HFFc6 (cell line): ENCODE measurements at places on chromosomes 7 and 10. TPM values are rescaled to one million over a fixed set of nuclear protein-coding genes. Genes with fewer than 3 reads are reported as not detected.
A peak's percentile ranks its signal among the peaks of the same experiment; 100 is the strongest.

- H3K4me3 ChIP-seq, result no peak overlapping the region
- no peak for DNase-seq
- H3K27ac ChIP-seq, result no peak overlapping the region
- no peaks in the 10 kb centered on the region for H3K4me1 ChIP-seq
- no peaks in the 10 kb centered on the region for H3K36me3 ChIP-seq
Observed at GRCh38 chr7:25831831-25832411, 320.1 kb upstream of the NFE2L3 start.

DNA sequence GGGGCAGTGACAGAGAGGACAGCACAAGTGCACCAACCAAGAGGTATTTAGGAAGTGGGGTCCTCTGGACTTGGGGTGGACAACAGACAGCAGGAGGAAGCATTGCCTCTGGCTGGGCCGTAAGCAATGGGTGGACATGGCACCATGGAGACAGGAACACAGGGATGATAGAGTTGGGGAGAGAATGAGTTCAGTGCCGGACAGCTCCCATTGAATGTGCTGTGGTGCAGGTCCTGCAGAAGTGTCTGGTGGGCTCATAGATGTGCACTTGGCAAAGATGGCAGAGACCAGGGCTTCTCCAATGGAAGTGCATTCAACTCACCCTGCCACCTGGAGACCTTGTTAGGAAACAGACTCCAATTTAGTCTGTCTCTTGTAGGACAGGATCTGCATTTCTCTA lies 341.5 kb upstream of the ZMIZ1 start:
- no peaks in the 10 kb centered on the region for H3K36me3 ChIP-seq
- H3K4me3 ChIP-seq, result no peak overlapping the region
- no peaks in the 10 kb centered on the region for H3K4me1 ChIP-seq
- no peak overlapping the region for H3K27ac ChIP-seq

GRCh38 chr7:69739190-69739589 lies 140.9 kb downstream of the AUTS2 start:
- no peak for DNase-seq
- no peaks in the 10 kb centered on the region for H3K4me1 ChIP-seq
- H3K27me3 ChIP-seq, result no peaks in the 10 kb centered on the region
- H3K4me3 ChIP-seq, result no peak overlapping the region
- H3K27ac ChIP-seq, result no peak overlapping the region
- no peaks in the 10 kb centered on the region for H3K36me3 ChIP-seq

GRCh38 chr7:91614431-91614830 lies 266.1 kb downstream of the MTERF1 start:
- no peak for DNase-seq
- H3K36me3 ChIP-seq, result no peaks in the 10 kb centered on the region
- H3K4me3 ChIP-seq, result no peak overlapping the region
- peaks cover 9% of the 10 kb centered on the region for H3K27me3 ChIP-seq
- H3K4me1 ChIP-seq, result no peaks in the 10 kb centered on the region
- H3K27ac ChIP-seq, result no peak overlapping the region

- H3K27me3 ChIP-seq, result peaks cover 1% of the 10 kb centered on the region
- DNase-seq, result no peak
- no peak overlapping the region for H3K4me3 ChIP-seq
Observed at GRCh38 chr7:106566672-106567071, 94.3 kb downstream of the CCDC71L start.

DNA sequence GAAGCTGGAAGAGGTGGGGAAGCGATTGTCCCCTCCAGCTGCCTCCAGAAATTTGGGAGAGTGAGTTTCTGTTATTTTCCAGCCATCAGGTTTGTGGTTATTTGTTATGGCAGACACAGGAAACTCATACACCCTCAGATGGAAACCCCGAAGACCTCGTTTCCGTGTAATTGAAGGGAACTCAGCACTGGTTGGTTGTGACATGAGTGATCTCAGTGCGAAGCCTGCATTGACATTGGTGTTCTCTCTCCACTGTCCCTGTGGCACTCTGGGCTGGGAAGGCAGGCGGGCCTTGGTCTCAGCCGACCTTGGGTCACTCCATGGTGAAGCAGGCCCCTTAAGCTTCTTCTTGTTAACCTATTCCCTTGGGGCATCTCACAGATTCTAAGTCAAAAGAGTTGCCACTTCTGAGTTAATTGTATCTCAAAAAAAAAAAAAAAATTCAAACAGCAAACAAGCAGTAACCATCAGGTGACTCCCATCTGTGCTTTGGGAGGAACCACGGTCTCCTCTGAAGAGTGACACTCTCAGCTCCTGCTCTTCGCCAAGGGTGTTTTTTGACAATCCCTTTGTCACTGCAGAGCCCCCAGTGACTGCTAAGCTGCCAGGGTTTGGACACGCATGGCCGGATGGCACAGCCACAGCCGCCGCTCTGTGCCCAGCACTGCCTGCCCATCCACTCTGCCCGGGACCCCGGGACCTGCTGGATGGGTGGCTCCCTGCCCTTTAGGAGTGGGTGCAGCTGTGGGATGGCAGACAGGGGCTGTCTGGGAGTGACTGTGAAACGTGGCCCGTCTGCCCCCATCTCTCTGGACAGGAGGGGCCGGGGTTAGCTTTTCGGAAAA lies 233.6 kb downstream of the PRPF18 start:
- peaks cover 50% of the 10 kb centered on the region for H3K4me1 ChIP-seq
- 0 out of 2 replicates have a peak overlapping the region, but pooled peaks have one; percentile 20 for H3K27ac ChIP-seq
- peaks cover 3% of the 10 kb centered on the region for H3K27me3 ChIP-seq

- peak overlapping the region; percentile 84 for H3K27ac ChIP-seq
- DNase-seq, result no peak
- peaks cover 60% of the 10 kb centered on the region for H3K4me1 ChIP-seq
- H3K36me3 ChIP-seq, result peaks cover 4% of the 10 kb centered on the region; the same call in 1 of the 2 replicates
Observed at GRCh38 chr7:148701414-148701813, 2.7 kb downstream of the CUL1 start.

DNA sequence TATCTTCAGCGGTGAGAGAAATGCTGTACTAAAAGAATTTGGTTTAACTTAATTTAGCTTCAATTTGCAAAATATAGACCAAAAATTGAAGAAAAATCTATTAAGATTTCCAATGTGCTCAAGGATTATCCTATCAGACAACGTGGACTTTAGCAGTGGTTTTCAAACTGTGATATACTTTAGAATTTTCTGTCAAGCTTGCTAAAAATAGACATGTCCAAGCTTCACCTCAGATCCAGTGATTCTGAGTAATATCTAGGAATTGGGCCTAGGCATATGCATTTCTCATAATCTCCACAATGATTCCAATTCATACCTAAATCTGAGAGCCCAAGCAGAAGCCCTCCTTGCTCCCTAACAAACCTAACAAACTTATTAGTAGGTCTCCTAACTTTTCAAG lies 3.4 kb downstream of the WASL start:
- H3K27ac ChIP-seq, result no peak overlapping the region
- peaks cover 14% of the 10 kb centered on the region for H3K36me3 ChIP-seq
- DNase-seq, result no peak
- H3K27me3 ChIP-seq, result no peaks in the 10 kb centered on the region; the same call in none of the 2 replicates

The LIPF gene
- not detected in 3 replicates for total RNA-seq

DNA sequence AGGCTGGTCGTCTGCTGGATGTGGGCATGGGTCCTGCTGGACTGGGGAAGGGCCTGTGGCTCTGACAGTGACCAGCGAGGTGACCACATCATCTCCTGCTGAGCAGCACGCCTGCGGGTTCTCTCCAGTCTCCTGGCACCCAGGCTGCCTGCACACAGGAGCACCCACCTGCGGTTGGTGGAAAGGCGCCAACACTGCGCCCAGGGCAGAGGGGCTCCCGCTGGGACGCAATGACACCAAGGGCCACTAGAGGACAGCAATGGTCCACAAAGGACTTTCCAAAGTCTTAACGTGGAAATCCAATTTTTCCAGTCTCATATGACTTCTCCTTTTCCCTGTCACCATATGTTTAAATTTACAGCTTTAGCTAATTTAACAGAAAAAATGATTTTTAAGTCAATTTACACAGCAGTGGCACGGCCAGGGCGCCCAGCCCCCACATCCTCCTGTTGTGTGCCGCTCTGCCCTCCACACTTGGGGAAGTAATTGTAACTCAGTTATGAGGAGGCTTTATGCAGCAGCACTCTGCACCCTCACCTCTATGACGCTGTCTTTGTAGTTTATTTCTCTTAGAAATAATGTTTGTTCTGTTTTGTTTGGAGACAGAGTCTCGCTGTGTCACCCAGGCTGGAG lies 38.1 kb downstream of the CFAP46 start:
- no peaks in the 10 kb centered on the region for H3K36me3 ChIP-seq
- peaks cover 12% of the 10 kb centered on the region for H3K27me3 ChIP-seq
- no peaks in the 10 kb centered on the region for H3K4me1 ChIP-seq
- no peak overlapping the region for H3K4me3 ChIP-seq

- no peak overlapping the region for H3K27ac ChIP-seq
- DNase-seq, result no peak
- H3K4me1 ChIP-seq, result no peaks in the 10 kb centered on the region
- 0 out of 2 replicates have a peak, but pooled peaks cover 4% of the 10 kb centered on the region for H3K36me3 ChIP-seq
Observed at GRCh38 chr7:122970740-122971725, 24.5 kb downstream of the TAS2R16 start.

- no peaks in the 10 kb centered on the region; the same call in 1 of the 2 replicates for H3K27me3 ChIP-seq
- H3K4me3 ChIP-seq, result no peak overlapping the region; the same call in 1 of the 2 replicates
Observed at GRCh38 chr10:1420661-1421362, 316.5 kb downstream of the ADARB2 start.

- peak overlapping the region; percentile 70 for H3K4me3 ChIP-seq
- H3K27ac ChIP-seq, result peak overlapping the region; percentile 55; the same call in 1 of the 2 replicates
- peaks cover 2% of the 10 kb centered on the region; the same call in 1 of the 2 replicates for H3K27me3 ChIP-seq
- no peak for DNase-seq
- H3K4me1 ChIP-seq, result peaks cover 31% of the 10 kb centered on the region
- peaks cover 50% of the 10 kb centered on the region for H3K36me3 ChIP-seq
Observed at GRCh38 chr10:119131512-119132240, 27.8 kb downstream of the DENND10 start.

The GHRHR gene
- not detected in 3 replicates for total RNA-seq

DNA sequence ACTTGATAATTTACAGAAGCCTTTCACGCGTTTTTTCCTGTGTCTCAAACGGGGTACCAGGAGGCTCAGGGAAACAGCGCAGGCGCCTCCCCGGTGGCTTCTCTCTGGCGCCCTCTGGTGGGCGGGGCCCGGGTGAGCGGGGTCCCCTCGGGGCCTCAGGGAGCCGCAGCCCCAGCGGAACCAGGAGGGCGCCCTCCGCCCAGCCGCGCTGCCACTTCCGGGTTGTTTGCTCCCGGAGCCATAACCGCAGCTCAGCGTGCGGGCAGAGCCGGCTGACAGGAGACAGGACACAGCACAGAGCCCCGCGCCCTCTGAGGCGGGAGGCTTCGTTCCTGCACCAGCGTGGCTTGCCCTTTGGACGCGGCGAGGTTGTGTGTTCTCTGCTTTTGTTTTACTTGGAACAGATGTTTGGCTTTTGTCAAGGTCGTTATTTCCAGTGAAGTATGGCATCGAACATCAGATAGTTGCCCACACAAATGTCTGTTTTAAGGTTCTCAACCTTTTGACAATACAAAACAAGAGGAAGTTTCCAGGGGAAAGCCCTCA lies 6.9 kb upstream of the CYP2E1 start:
- peaks cover 6% of the 10 kb centered on the region; the same call in 1 of the 2 replicates for H3K36me3 ChIP-seq
- H3K27me3 ChIP-seq, result peaks cover 5% of the 10 kb centered on the region; the same call in 1 of the 2 replicates
- no peak overlapping the region for H3K27ac ChIP-seq
- H3K4me3 ChIP-seq, result peak overlapping the region; percentile 73
- no peaks in the 10 kb centered on the region; the same call in 1 of the 2 replicates for H3K4me1 ChIP-seq

The TEX47 gene
- total RNA-seq, result not detected in 3 replicates

The SHLD2 gene
- total RNA-seq, result 16.7 to 22.1 TPM (median 19.6 TPM) in 3 replicates

DNA sequence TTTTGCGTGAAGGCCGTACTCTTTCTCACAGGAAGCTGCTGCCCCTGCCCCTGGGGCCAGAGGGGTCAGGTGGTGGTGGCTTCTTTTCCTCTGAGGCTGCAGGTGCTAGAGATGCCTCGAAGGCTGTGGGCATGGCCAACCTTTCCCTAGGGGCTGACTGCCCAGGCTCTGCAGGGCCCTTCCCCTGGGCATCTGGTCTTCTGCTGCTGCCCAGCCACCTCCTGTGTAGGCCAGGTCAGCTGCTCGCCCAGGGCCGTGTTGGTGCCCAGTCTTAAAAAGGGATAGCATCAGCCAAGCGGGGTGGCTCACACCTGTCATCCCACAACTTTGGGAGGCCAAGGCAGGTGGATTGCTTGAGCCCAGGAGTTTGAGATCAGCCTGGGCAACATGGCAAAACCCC lies 114.3 kb downstream of the FAM53B start:
- no peak overlapping the region for H3K27ac ChIP-seq
- no peaks in the 10 kb centered on the region for H3K27me3 ChIP-seq
- DNase-seq, result no peak
- H3K4me1 ChIP-seq, result no peaks in the 10 kb centered on the region
- H3K36me3 ChIP-seq, result no peaks in the 10 kb centered on the region

The GATA3 gene
- 0.09 to 0.18 TPM (median 0.11 TPM) in 3 replicates for total RNA-seq

- DNase-seq, result no peak
- no peak overlapping the region for H3K27ac ChIP-seq
- H3K4me3 ChIP-seq, result no peak overlapping the region
- no peaks in the 10 kb centered on the region for H3K4me1 ChIP-seq
Observed at GRCh38 chr10:127997271-127997670, 90.4 kb downstream of the PTPRE start.

DNA sequence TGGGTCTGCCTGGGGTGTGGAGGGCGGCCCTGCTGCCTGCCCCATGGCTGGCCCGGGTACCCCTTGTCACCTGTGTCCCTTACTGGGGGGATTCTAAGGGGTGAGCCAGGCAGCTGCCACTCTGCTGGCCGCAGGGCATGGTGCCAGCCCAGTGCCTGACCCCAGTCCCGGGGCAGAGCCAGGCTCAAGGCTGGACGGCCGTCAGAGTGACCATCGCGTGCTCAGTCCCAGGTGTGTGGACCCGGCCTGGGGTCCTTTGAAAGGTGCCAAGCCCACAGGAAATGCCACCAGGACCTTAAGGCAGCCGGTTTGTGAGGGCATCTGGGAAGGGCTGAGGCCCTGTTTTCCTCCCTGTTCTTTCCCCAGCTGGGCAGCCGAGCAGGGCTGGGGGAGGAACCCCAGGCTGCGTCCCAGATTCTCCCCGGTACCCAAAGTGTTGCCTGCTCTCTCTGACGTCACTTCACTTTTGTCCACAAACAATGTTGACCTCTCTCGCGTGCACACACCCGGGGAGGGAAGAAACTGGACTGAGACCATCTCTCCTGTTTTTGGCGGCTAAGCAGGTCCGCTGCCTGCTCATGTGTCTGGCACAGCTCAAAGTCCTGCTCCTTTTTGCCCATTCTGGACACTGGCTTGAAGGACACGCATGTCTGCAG lies 37.6 kb downstream of the PAPOLB start:
- H3K36me3 ChIP-seq, result no peaks in the 10 kb centered on the region
- H3K27ac ChIP-seq, result no peak overlapping the region
- peaks cover 13% of the 10 kb centered on the region for H3K27me3 ChIP-seq
- no peak for DNase-seq
- H3K4me3 ChIP-seq, result no peak overlapping the region

DNA sequence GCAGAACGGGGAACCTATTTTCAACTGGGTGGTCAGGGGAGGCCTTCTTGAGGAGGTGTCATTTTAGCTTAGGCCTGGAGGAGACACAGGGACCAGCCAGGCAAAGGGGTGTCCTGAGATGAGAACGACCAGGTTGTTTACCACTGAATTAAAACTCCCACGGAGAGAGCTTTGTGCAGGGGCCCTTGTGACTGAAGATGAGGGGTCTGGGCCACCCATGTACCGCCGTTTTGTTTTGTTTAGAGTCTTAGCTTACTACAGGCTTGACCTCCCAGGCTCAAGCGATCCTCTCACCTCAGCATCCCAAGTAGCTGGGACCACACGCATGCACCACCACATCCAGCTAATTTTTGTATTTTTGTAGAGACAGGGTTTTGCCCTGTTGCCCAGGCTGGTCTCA lies 80.4 kb downstream of the FAM171A1 start:
- DNase-seq, result no peak
- no peaks in the 10 kb centered on the region; the same call in 1 of the 2 replicates for H3K27me3 ChIP-seq
- no peak overlapping the region for H3K27ac ChIP-seq
- no peak overlapping the region for H3K4me3 ChIP-seq
- no peaks in the 10 kb centered on the region for H3K36me3 ChIP-seq

GRCh38 chr10:89662596-89662995 lies 17.6 kb upstream of the PANK1 start:
- H3K4me1 ChIP-seq, result peaks cover 20% of the 10 kb centered on the region
- H3K27me3 ChIP-seq, result no peaks in the 10 kb centered on the region; the same call in 1 of the 2 replicates
- DNase-seq, result no peak
- H3K36me3 ChIP-seq, result no peaks in the 10 kb centered on the region
- H3K4me3 ChIP-seq, result no peak overlapping the region

The GTF2I gene
- 149 to 159 TPM (median 152 TPM) in 3 replicates for total RNA-seq

The FAM241B gene
- total RNA-seq, result 0.24 TPM in 1 of 3 replicates, not detected in the others
